ENCODE measurements at places on chromosomes 12 and 14.

DNA sequence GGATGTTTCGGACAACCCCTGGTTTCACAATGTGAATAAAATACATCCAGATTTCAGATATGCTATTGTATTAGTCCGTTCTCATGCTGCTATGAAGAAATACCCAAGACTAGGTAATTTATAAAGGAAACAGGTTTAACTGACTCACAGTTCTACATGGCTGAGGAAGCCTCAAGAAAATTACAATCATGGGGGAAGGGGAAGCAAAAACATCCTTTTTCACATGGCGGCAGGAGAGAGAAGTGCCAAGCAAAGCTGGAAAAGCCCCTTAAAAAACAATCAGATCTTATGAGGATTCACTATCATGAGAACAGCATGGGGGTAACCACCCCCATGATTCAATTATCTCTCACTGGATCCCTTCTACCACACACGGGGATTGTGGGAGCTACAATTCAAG, 451.7 kb downstream of the MDGA2 start:
- DNase-seq, result no peak

DNA sequence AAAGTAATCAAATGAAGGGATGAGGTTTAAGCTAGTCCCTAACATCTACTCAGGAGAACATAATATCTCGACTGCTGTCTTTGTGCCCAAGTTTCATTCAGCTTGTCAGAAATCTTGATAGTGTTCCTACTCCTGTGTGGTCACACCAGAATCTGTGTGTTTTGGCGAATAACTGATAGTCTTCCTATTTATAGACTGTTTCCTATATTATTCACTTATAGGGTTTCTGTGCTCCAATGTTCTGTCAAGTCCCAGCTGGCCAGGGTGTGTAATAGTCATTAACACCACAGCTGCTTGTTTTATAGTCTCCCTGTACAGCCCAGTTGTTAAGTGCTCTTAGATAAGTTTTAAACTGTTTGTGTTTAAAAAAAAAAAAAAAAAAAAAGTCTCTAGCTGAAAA, 45.9 kb downstream of the GPR135 start:
- no peak for DNase-seq

GRCh38 chr14:20434701-20435581, 1.0 kb downstream of the KLHL33 start:
- DNase-seq, result no peak

DNA sequence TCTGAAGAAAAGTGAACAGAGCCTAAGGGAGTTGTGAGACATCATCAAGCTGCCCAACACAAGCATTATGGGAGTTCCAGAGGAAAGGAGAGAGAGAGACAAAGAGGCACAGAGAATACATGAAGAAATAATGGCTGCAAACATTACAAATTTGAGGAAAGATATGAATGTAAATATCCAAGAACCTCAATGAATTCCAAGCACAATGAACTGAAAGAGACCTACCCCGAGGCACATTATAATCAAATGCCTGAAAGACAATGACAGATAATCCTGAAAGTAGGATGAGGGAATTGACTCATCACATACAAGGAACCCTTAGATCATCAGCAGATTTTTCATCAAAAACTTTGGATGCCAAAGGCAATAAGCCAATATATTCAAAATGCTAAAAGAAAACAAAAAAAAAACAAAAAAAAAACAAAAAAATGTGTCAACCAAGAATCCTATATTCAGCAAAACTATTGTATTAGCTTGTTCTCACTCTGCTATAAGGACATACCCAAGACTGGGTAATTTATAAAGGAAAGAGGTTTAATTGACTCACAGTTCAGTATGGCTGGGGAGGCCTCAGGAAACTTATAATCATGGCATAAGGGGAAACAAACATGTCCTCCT, 37.8 kb downstream of the BCL2L14 start:
- no peak for DNase-seq

GRCh38 chr14:52313903-52314594, at the start of gene PTGER2:
Gene PTGER2 (plus strand): TSS chr14:52314312. CDS start chr14:52314549, 237 bp downstream.
- peak; percentile 90 for DNase-seq

DNA sequence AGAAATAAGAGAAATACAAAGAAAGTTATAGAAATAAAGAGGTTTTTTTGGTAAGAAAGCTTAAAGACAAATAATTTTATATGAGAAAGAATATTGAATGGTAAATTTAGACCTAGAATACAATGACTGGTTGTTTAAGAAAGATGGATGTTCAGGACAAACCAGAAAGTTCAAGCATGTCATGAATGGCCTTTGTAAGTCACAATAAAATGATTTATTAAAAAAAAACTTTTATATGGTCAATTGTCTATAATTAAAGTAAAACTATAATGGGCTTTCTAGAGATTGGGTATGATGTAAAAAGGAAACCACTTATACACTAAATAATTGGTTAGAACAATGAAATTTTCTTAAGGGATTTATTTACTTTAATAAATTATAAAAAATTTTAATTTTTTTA, 19.8 kb upstream of the CAPRIN2 start:
- no peak for DNase-seq

- no peak for DNase-seq
These were observed 4.6 kb downstream of the MARCHF9 start for GRCh38 chr12:57759360-57759980.

GRCh38 chr12:53977596-53978445, 3.1 kb upstream of the HOTAIR start:
- no peak for DNase-seq

DNA sequence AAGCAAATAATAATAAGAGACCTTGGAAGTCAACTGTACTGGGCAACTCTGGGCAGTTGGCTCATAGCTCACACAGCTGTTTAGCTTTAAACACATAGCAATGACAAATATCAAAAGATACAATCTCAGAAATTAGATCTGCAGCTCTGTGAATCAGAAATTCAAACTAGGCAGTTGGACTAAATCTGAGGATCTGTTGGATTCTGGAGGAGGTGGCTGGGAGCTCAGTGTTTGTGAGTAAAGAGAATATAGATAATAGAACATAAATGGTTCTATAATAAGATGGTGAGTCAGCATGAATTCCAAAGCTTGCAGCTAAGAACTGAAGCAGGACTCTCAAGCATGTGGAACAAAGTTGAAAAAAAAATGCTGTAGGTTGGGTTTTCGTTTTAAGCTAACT, 1949.4 kb upstream of the SEL1L start:
- DNase-seq, result no peak

DNA sequence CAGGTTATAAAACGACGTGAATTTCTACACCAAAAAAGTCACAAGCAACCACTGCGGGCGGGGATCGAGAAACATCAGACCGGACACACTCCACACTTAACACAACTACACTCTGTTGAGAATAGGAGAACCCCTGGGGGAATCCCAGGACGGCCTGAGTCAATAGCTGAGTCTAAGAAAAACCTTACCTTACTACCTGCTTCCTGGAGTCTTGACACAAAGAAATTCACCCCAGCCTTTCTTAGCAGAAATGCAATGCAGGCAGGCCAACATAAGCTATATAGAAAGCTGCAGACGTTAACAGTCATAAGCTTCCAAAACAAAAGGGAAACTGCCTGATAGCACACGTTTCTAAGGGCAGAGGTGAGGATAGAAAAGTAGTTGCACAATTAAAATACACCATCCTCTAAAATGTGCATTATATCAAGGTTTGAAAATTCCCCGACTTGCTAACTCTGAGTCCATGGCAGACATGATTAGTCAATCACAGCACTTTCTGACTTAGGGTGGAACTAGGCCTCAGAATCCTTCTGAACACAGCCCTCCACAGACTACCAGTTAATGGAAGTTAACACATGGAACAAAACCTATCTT, 68.0 kb downstream of the CCDC88C start:
- no peak for DNase-seq

DNA sequence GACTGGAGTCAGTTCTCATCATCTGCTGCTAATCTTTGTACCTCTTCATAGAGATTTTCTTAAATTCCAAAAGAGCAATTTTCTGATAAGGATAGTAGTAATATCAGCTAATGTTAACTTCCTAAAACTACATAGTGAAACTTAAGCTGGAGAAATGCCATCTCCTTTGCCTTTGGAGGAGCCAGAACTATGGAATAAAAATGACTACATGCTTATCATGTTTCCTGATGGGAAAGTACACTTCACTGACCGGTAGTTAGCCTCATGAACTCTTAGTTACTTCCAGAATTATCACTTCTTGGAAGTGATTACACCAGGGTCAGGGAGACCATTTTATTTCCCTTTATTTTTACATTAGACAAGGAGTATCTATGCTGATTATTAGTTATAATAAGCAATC, 1222.1 kb upstream of the TMEM132C start:
- DNase-seq, result no peak

DNA sequence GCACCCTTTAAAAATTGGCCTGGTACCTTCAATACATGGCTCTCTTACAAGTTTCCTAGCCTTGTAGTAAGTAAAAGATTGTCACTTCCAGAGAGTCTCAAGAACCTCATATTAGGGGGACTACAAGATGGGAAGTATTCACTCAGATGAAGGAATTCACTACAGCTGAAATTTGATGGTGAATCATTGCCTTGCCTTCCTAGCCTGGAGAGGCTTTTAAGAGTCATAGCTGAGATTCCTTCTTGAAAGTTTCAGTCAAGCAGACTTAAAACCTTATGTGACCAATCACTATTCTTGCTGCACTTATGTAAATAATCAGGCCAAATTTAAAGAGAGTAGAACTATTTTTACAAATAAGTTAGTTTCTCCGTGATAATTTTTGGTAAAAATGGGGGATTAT, 451.6 kb downstream of the TRHDE start:
- DNase-seq, result no peak

- no peak for DNase-seq
These were observed 153.4 kb downstream of the FUT8 start for GRCh38 chr14:65565948-65566347.

DNA sequence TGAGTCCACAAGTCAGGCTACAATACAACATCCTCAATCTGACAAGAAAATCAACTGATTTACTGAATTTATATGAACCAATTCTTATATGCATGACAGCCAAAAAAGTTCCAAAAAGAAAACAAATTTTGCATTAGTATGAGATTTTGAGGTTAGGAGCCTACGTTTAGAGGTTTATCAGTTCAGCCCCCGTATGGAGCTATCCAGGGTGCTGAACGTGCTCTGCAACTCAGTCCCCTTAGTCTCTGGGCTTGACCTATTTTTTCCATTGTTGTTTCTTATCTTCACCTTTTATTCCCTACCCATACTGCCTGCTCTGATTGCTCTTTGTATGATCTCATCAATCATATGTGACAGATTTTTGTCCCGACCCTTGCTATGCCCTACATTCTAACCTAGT, 693.0 kb downstream of the NRXN3 start:
- DNase-seq, result no peak

GRCh38 chr14:81446279-81447007, 46.3 kb upstream of the STON2 start:
- no peak for DNase-seq

DNA sequence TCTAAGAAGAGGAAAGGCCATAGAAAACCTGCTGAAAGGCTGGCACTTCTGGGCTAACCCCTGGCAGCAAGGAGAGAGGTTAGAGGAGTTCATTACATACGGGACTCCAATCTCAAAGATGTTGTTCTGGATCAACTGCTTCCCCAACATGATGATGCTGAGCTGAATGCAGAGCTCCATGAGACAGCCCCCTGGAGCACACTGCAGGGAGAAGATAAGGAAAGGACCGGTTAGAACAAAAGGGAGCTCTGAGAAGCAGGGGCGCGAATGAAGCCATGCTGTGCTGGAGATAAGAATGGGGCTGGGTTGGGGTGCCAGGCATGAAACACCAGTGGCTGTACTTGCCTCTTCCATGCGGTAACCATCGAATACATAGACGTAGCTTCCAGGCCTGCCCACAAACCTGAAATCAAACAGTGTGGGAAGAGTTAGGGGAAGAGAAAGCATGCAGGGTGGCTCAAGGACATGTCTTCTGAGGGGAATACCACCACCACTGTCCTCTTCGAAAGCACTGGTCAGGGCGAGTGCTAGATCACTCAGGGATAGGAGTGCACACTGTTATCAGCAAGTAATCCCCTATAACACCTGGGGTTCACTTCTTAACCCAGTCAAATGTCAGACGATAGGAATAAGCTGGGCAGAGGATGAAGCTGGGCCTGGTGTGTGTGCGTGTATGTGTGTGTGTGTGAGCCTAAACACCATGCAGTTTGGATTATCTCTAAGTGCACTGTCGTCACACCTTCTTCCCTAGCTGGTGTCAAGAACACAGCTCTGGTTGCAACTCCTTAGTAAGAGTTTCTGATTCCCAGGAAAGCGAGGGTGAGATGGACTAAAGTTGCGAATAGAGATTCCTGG, 180.9 kb downstream of the NTF3 start:
- DNase-seq, result no peak

DNA sequence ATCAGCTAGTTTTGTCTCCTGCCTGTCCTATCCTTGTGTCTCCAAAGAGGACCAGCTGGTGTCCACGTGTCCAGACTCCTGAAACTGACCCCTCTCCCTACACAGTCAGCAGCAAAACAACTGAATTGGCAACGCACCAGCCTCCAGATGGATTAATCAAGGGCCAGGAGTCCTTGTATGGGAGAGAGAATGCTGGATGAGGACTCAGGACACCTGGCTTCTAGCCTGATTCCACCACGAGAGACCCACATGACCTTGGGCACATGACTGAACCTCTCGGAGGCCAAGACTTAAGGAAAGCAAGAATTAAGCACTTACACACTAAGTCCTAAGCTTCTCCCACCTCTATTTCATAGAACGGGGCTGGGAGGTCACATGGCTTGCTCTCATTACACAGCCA, 60.4 kb upstream of the CMKLR1 start:
- DNase-seq, result no peak

GRCh38 chr12:56522411-56523193, 982 bp downstream of the RBMS2 start:
- DNase-seq, result no peak

GRCh38 chr14:96057738-96058137, 18.6 kb downstream of the C14orf132 start:
- no peak for DNase-seq

GRCh38 chr14:23321572-23322547, 603 bp downstream of the PABPN1 start:
- no peak for DNase-seq

DNA sequence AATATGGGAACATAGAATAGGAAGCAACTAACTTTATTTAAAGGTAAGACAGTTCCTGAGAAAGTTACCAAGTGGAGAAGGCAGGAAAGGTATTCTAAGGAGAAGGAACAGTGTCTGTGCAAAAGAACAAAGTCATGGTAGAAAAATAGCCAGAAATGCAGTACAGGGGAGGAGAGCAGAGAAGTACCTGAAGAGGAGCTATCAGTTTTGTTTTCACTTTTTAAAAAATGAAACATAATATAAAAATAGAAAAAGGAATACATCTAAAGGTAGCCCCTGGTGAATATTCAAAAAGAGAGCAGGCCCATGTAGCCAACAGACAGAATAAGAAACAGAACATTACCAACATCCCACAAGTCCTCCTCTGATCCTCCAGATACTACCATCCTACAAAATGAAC, 408.7 kb downstream of the ADAMTS20 start:
- no peak for DNase-seq

- DNase-seq, result no peak
These were observed 184.6 kb downstream of the SLC6A15 start for GRCh38 chr12:84727961-84728360.

DNA sequence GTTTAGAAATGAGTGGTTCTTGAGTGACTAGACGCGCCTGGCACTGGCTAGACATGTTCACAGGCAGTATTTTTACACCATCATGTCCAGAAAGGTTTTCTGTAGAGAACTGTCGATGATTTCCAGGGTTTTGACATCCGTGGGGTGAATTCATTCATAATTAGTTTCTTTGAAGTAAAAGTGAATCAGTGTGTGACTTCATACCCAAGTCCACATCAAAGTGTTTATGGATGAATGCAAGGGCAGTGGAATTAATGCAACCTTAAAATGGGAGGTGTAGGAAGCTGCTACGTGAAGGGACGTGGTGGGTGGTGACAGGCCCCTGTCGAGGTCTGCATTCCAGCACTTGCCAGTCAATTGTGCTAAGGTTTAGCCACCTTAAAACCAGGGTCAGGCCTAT, 38.4 kb upstream of the ELK3 start:
- DNase-seq, result no peak

All from omental fat pad (tissue), 4 donors.